ENCODE measurements at places on chromosomes 1 and 21. TPM values are rescaled to one million over a fixed set of nuclear protein-coding genes. Genes with fewer than 3 reads are reported as not detected.

Gene PIK3C2B
- total RNA-seq = 10.7 TPM

Gene TDRD10
- total RNA-seq = 5.0 TPM

Gene NKAIN1
- not detected for total RNA-seq

Gene TRABD2B
- not detected for total RNA-seq

Gene RGS18
- not detected for total RNA-seq

Gene KCNQ4
- total RNA-seq = not detected

Gene TRIM67
- not detected for total RNA-seq

Gene SPRR5
- total RNA-seq = not detected

Gene LMOD1
- total RNA-seq = not detected

Gene CYP4X1
- total RNA-seq = 0.87 TPM

Gene IL19
- total RNA-seq = not detected

Gene ATAD3C
- under 0.01 TPM for total RNA-seq

Data from lung microvascular endothelial cell (primary cell).